ENCODE measurements at places on chromosomes 5 and 9.
A peak's percentile ranks its signal among the peaks of the same experiment; 100 is the strongest.

- no peak for DNase-seq
Measured at GRCh38 chr5:80275347-80275746, 19.5 kb upstream of the SERINC5 start.

GRCh38 chr5:77131361-77131760 lies 44.3 kb upstream of the ZBED3 start:
- DNase-seq, result no peak

DNA sequence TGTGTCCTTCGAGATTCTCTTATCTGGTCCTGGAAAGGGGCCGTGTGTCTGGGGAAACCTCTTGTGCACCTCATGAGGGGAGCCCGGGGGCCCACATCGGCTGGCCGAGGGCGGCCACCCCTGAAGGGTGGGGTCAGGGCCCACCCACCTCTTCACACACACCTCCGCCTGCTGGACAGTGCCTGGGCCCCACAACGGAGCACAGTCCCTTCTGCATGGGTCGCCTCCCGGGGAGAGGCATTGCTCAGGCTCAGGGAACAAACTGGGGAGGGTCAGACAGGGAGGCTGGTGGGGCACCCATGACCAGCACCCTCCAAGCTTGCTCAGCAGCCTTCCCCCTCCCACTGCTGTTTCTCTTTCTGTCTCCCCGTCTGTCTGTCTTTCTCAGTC lies 1.3 kb upstream of the LRRC14B start:
- DNase-seq, result no peak

- DNase-seq, result no peak
Measured at GRCh38 chr5:132250547-132250946, 6.9 kb upstream of the PDLIM4 start.

DNA sequence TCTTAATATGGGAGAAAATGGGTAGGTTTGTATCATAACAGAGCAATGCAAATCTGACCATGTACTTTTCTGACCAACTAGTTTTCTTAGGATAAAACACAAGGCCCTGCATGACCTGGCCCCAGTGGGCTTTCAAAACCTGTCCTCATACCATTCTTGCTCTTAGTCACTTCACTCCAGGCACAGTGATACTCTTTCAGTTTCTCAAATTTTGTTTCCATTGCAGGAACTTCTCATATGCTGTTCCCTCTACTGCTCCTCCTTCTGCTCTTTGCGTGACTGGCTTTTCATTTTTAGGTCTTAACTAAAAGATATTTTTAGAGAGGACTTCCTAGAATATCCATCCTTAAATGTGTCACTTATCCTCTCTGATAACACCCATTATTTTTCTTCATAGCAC lies 112.4 kb downstream of the INIP start:
- DNase-seq, result no peak

DNA sequence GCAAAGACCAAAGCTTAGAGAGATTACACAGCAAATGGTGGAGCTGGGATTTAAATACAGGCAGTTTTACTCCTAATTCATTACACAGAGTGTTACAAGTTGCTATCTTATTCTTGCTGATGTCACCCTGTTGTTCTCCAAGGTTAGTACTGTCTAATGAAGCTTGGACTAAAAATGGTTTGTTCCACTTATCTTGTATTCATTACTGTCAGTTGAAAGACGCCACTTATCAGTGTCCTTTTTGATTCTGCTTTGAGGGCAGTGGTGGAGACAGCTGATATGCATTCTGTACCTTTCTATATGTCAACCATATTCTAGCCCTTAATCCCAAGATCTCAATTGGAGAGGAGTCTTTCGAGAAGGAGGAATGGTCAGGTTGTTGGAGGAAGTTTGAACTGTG lies 14.0 kb upstream of the DENND4C start:
- no peak for DNase-seq

DNA sequence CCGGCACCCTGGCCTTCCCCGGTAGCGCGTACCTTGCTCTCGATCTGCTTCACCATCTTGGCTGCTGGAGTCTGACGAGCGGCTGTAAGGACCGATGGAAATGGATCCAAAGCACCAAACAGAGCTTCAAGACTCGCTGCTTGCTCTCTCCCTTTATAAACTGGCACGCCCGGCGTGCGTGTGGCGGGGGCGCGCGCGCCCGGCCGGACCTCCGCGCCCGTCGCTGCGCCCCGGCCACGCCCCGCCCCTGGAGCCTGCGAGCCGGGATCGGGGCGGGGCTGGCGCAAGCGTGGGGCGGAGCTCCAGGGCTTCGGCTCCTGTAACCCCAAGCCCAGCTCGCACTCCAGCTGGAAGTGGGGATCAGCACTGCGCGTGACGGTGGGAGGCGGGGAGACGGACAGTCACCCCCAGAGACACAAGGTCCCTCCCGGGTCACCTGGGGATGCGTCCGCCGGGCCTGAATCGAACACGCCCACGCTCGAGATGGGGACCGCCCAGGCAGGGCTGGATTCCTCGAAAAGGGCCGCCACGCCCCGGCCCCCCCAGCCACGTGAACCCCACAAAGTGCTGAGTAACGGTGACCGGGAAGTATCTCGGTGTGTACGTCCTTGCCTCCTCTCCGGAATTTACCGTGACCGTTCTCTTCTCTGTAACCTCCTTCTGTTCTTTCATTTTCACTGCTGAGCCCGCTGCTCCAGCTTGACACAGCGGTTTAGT lies at the start of gene TXN:
TXN (minus strand) TSS at position 128 of the 717 bp plus-strand sequence; CDS start at position 56, 72 bp downstream.
- DNase-seq, result peak; percentile 64
